HFF-Myc (cell line): ENCODE measurements at places on chromosomes 6 and 20.
A peak's percentile ranks its signal among the peaks of the same experiment; 100 is the strongest.

- DNase-seq, result peak; percentile 35
Measured at GRCh38 chr6:12196326-12196936, 93.7 kb upstream of the EDN1 start.

DNA sequence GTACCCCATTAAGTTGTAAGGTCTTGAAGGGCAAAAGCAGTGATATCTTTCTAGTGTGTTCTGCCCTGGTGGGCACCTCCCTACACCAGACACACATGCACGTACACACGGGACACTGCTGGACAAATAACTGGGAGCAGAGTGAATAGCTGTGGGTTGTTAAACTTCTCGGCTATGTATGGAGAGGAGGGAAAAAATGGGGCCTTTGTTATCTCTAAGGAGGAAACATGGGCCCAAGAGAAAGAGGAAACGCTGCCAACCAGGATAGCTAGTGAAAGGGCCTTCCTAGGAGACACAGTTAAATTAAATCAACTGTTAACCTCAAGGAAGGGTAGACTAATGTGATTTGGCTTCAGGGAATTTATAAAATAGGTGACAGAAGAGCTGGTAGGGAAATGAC lies 169.7 kb downstream of the MYLK4 start:
- DNase-seq, result no peak

GRCh38 chr20:50467718-50468356 lies 42.3 kb upstream of the PTPN1 start:
- no peak for DNase-seq

GRCh38 chr6:76264468-76264867 lies 192.0 kb upstream of the IMPG1 start:
- DNase-seq, result no peak

- peak; percentile 48 for DNase-seq
Measured at GRCh38 chr20:33846291-33846935, 35.3 kb downstream of the CHMP4B start.

DNA sequence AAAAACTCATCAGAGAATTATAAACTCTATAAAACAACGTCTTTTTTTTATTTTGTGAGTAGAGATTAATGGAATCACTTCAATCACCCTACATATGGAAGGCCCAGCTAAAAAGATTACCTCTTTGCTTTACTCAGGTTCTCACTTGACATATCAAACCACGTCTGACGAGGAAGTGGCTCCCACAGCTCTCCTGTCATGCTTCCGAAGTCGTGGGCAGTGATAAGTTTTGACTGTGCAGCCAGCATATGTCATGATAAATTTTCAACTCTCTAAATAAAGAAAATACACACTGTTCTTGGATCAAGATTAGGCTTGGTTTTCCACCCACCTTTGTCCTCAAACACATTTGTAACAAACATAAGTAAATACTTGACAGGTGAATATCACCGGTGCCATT lies 279.5 kb upstream of the RNF217 start:
- DNase-seq, result no peak

DNA sequence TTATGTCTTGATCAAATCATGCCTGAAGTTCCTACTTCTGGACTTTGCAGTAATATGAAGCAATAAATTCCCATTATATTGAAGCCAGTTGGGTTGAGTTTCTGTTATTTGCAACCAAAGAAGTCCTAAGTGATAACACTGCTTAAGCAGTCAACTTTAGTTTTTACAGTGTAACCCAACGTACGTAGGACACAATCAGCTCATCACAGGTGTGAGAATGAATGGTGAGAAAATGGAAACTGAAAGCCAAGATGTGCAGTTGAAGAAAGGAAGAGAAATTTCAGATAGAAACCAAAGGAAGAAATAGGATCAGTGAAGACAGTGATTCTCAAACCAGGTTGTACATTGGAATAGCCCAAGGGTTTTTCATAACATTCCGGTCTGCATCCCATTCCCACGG lies 211.4 kb upstream of the ZFP64 start:
- DNase-seq, result no peak

DNA sequence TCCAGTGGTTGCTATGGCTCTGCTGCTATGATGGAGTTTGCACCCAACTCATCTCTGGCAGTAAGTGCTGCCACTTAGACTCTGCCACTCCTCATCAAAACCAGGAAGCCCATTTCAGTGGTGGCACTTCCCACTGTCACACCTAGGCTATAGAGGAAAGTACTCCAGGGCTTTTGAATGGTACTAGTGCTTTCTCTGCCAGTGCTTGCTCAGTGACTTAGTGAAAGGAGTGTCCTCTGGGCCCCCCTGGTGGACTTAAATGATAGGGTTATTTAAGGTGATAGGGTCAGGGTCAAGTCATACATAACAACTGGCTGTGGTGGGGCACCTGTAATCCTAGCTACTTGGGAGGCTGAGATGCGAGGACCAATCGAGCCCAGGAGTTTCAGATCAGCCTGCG lies 22.8 kb downstream of the FITM2 start:
- DNase-seq, result no peak
